GM18507 (cell line): ENCODE measurements at places on chromosomes 5 and 9.
A peak's percentile ranks its signal among the peaks of the same experiment; 100 is the strongest.

GRCh38 chr5:130992621-130993020 lies 172.4 kb downstream of the HINT1 start:
- no peak for DNase-seq

DNA sequence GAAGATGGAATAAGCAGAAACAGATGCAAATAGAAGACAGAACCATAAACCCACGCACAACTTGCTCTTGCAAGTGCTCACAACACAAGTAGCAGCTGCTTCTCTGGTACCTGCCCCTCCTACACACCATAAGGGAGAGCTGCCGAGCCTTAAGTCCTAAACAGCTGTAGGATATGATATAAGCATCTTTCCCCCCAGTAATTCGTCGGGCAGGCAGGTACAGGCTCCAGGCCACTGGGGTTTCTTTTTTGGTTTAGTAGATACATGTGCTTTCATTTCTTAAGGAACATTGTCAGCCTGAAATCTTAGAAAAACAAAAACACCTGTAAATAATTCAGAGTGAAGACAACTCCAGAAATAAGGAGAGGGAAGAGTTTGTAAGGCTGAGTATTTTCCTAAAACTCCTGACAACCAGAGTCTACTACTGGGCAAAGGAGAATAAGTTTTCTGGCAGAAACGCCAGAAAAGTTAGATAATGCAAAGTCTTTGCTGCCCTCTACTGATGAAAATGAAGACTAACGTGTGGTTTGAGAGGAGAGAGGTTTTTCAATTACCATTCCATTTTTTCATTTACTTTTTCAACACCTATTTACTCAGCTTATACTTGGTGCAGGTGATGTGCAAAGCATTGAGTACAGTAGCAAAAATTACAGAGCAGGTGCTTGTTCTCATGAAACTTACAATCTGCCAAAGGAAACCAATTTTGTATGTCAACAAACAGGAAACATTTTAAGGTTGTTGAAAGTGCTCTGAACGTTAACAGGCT lies 20.1 kb upstream of the TCERG1 start:
- DNase-seq = no peak

GRCh38 chr9:78213712-78214111 lies 22.2 kb upstream of the CEP78 start:
- DNase-seq = no peak

- DNase-seq = no peak
These were observed 44.3 kb upstream of the GPR151 start for GRCh38 chr5:146560205-146560812.

DNA sequence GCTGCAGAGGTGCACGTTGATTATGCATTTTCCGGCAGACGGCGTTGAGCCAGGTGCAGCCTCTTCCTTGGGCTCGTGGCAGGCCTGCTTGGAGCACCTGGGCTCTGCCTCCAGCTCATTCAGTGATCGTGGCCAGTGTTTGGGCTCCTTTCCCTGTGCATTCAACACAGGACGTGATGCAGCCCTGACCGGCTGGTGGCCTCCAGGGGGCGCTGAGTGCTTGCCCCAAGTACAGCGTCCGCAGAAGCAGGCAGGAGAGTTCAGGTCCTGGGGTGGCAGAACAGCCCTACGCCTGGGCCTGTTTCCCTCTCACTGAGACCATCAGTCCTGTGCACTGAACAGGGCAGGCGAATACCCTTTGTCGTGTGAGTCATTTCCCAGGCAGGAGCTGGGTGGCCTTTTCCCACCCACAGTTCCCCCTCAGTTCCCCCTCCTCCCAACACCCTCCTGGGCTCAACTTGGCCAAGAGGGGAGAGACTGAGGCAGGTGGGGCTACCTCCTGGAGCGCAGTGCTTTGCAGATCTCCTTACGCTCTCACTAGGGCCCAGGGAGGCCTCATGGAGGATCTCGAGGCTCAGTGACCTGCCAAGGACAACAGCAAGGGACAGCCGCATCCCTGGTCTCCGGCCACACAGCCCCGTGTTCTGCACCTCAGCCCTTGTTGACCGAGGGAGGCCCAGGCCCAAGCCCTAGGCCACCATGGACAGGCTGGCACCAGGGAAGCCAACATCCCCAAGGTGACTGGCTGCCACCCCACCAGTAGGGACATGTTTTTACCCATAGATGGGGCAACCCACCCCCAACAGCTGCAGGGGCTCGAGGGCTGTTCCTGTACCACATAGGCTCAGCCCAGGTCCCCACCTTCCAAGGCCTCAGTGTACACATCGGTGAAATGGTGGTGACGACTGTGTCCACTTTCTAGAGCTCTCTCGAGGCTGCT lies 52.9 kb downstream of the LRSAM1 start:
- peak; percentile 17 for DNase-seq

DNA sequence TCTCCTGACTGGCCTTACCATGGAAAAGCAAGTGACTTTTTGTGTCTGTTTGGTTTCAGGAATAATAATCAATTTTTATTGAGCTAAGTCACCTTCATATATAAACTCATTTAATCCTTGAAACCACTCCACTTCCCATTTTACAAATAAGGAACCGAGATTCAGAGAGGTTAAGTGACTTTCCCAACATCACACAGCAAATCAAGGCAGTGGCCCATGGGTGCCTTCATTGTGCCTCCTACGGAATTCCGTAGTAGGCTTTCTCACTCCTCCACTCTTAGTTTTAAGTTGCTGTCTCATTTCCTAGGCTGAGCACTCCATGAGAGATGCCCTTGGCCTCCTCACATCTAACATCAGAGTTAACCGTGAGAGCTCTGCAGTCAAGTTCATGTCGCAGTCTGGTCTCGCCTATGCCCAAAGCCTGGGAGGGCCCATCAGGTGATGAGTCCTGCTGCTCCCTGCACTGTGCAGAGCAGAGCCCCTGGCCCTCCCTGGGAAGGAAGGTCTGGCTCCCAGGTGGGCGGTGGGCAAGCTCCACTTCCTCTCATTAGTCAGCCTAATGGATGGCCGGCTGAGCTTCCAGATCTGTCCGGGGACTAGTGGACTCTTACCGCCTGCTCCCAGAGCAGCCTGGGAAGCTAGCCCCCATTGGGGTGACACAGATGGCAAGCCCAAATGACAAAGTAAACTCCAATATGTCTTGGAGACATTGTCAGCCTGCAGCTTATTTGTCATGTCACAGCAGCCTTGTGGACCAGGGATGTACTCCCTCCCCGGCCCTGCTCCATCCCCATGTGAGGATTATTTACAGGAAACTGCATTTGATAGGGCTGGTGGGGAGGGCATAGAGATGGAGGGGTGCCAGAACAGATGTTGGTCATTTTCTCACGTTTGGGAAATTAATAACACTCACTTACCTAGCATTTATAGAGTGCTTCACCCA lies 123.4 kb downstream of the MVB12B start:
- no peak for DNase-seq

DNA sequence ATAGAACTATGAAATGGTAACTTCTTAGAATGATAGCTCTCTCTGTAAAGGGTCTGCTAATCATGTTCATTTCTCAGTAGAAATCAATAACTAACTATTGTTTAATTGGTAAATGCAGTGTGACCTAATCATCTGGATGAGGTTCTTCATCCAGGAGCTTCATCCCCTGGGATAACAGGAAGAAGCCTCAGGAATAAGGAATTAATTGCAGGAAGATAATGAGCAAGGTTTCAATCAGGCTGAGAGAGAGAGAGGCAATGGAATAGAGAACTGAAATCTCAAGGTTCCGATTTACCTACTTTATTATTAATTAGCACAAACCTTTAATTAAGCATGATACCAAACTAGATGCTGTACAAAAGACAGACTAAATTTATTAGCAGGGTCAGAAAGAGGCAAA lies 499.7 kb downstream of the MAT2B start:
- DNase-seq = no peak

DNA sequence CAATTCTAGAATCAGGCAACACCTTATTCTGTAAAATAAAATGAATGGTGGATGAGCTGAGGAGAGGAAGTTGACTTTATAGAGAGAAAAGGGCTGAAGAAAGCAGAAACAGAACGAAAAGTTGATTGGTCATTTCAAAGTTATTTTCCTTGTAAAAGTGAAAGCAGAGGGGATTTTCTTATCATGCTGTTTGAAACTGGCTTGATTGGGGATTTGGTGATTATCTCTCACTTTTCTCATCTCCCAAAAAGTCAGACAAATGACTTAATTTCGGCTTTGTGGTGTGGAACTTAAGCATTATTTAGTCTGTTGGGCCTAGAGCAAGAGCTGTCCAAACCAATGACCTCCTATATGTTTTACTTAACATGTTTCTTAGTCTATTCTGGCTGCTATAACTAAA lies 60.5 kb upstream of the ITGA2 start:
- no peak for DNase-seq

GRCh38 chr5:43663916-43664315 lies 60.9 kb downstream of the NNT start:
- no peak for DNase-seq

GRCh38 chr9:69898714-69899209 lies 78.1 kb downstream of the CFAP95 start:
- DNase-seq = no peak

GRCh38 chr5:173707392-173707791 lies 90.9 kb upstream of the BOD1 start:
- no peak for DNase-seq

GRCh38 chr5:1332461-1333001 lies 12.4 kb downstream of the CLPTM1L start:
- no peak for DNase-seq

DNA sequence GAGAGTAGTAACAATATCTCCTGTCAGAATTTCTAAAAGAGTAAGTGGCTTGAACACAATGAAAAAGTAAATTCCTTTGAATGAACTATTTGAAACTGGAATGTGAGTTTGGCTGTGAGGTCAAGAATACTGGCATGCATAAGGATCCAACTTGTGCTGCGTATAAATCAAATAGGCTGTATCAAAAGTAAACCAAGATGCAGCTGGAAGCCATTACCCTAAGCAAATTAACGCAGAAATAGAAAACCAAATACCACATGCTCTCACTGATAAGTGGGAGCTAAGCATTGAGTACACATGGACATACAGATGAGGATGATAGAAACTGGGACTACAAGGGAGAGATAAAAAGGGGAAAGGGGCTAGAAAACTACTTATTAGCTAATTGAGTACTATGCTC lies 24.0 kb upstream of the SRFBP1 start:
- no peak for DNase-seq

DNA sequence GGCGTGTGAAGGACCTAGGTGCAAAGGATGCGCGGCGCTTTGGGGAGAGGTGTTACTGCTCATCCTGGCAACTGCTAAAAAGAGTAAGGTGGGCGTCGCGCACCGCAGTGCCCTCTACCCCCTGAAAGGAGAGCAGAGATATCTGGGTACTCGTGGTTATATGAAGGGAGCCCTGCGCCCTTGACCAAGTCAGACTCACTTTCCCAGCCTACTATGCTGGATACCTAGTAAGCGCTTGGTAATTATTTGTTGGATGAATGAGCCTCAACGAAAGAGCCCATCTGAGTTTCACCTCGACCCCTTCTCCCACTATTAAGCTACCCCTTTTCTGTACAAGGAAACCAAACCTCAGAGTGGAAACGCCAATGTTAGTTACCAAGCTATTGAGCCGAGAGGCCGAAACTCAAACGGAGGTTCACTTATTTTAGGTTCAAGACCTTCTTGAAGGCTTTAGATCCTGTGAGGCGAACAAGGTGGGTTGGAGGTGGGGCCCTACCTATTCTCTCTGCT lies 8.0 kb downstream of the LHX6 start:
- DNase-seq = no peak

DNA sequence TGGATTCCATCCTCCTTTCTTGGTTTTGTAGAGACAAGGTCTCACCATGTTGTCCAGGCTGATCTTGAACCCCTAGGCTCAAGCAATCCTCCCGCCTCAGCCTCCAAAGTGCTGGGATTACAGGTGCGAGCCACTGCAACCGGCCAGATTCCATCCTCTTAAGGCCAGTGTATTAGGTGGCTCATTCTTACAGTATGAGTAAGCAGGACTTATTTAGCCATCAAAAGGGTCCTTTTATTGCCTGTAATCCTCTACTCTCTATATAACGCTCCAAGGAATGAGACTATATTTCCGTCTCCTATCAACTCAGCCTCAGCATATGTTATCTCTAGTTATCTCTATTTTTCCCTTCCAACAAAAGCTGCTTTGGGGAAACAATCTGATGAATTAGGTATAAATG lies 3.0 kb upstream of the ERBIN start:
- DNase-seq = no peak

DNA sequence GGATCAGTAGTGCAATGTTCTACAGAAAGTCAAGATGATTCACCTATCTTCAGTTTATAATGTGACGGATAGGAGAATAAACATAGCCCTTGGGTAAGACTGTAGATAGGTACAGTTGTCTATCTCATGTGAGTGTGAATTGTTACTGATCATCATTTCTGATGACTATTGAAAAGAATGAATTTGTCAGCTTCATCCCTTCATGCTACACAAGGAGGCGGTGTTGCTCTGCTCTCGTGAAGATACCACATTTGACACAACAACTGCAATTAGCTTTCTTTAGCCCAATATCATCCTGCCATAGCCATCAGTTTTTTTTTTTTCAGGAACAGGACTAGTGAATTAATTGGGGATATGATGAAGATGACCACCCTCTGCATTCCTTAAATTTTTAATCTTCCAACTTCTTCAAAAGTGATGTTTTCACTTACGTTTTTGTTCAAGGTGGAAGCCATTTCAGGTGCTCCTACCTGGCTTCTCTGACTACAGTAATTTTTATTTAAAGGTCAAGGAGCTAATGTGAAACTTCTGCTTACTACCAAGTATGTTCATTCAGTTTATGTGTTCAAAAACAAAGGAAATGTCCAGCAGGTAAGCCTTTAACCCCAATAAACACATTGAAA lies 152.9 kb upstream of the MOCS2 start:
- DNase-seq = no peak

DNA sequence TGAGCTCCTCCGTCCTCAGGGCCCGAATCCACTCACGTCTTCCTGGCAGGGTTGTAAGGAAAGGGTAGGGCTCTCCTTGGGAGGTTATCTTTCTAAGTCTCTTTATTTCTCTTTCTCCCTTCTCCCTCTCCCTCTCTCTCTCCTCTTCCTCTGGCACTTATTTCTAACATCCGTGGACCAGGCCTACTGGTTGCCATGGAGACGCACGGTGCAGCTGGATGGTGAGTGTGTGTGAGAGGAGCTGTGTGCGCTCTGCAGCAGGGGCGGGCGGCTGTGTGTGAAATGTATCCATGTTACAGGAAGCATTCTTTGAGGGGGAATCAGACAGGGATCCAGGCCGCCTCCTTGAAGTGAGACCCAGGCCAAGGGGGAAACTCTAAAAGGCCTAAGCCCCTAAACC lies 32.2 kb downstream of the PCDH1 start:
- no peak for DNase-seq

GRCh38 chr9:95175523-95175922 lies 142.0 kb downstream of the FANCC start:
- DNase-seq = no peak

DNA sequence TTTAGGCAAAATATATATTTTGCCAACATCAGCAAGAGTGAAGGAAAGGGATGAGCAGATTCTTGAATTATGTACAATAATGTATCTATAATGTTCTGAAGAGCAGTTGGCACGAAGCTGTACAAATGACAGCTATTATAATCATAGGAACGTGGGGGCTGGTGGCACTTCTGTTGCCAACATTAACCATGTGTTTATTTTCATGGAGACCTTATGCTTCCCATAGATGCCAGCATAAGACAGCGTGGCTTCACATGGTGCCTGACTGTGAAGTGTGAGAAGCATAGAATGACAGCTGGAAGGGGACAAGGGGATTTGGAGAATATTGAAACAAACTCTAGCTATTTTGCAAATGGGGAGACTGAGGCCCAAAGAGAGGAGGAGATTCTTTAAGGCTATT lies 52.6 kb upstream of the ATP10B start:
- no peak for DNase-seq

GRCh38 chr9:38026840-38027527 lies 42.0 kb downstream of the SHB start:
- no peak for DNase-seq
